ENCODE measurements at places on chromosomes 6 and 20.

- no peak for DNase-seq
Measured at GRCh38 chr6:12537389-12537788, 179.2 kb upstream of the PHACTR1 start.

DNA sequence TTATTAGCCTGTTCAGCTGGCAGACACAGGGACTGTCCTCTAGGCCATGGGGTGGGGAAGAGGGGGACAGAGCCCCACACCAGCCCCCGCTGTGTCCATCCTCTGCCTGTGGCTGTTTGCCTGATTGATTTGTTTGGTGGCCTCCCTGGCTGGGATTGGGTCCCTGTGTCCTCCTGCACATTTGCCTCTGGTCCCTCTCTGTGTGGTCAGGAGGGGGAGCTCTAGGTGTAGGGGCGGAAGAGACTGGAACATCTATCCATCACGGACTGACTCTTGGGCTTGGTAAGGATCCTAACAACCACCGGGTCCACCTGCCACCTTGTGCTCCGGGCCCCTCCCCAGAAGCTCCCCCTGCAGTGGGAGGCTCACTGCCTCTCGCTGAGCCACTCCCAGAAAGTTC lies 38.4 kb upstream of the CCDC167 start:
- no peak for DNase-seq

- DNase-seq, result no peak
Measured at GRCh38 chr20:23242556-23243180, 107.9 kb upstream of the NXT1 start.

DNA sequence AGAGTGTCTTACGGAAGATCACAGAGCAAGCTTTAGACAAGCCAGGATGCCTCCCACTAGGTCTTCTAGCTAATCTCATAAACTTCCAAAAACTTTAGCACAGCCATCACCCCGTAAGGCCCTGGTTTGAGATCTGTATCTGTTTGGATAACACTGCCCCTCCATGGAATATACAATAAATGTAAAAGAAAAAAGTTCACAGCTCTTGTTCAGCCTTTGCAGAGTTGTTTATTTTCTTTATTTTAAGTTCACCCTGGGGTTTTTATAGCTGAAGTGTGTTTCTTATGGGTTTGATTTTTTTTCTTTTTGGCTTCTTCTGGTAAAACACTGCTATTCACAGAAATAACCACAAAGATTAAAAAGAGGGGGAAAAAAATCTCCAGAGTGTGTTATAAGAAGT lies 125.6 kb downstream of the EYA2 start:
- peak; percentile 2 for DNase-seq

DNA sequence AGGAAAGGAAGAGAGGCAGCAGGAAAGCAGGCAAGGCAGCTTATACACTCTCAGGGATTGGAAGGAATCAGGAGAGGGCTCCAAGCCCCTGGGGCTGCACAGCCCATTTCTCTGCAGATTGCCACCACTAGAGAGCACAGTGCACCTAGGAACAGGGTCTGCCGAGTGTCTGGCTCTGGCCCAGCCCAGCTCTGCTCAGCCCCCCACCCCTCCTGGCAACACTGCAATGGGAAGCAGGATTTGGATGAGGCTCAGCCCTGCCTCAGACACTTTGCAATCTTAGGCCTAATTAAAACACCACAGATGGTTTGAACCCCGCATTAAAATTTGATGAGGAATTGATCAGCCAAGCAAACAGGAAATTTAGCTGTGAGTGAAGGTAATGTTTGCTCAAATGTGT lies 252.7 kb downstream of the DHX35 start:
- DNase-seq, result no peak

Measured in AG10803 (cell line).